Stimulated activated CD4-positive, alpha-beta T cell treated with anti-CD3 and anti-CD28 coated beads, Interleukin-4, amount 100 ng/mL, for 24 hours (primary cell): ENCODE measurements at places on chromosomes 12 and 14.
A peak's percentile ranks its signal among the peaks of the same experiment; 100 is the strongest.

GRCh38 chr14:76666746-76667145, 94.5 kb upstream of the VASH1 start:
- no peak for DNase-seq

DNA sequence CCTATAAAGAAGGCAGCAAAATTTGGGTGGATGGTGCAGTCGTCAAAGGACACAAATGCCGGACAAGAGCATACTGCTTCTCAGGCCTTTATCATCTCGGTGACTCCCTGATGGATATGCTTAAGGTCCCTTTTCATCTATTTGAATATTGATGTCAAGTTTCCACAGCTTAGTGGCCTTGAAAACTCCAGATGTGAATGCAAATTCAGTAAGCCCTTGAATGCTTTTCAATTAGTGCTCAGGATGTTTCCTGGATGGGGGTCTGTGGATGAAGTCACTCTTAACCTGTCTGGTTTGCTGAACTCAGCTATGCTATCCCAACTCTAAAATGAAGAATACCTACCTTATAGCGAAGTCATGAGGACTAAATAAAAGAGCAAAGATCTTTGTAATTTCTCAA, 10.7 kb downstream of the REM2 start:
- no peak for DNase-seq

GRCh38 chr12:131051155-131051473, 97.4 kb downstream of the ADGRD1 start:
- no peak for DNase-seq

DNA sequence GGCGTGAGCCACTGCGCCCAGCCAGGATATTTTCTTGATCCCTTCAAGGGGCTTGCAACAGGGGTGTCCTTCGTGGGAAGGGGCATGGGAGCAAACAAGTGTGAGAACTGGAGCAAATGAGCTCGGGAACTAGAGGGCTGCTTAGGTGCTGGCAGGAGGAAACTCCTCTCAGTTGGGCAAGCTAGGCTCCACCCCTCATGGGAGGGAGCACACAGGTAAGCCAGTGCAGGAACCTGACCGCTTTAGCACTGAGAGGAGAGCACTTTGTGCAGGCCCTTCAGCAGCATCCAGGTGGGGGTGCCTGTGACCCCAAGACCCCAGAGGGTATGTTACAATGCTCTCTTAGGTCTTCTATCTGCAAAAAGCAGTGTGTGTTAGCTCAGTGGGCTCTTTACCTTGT, 755.4 kb upstream of the MDGA2 start:
- no peak for DNase-seq

DNA sequence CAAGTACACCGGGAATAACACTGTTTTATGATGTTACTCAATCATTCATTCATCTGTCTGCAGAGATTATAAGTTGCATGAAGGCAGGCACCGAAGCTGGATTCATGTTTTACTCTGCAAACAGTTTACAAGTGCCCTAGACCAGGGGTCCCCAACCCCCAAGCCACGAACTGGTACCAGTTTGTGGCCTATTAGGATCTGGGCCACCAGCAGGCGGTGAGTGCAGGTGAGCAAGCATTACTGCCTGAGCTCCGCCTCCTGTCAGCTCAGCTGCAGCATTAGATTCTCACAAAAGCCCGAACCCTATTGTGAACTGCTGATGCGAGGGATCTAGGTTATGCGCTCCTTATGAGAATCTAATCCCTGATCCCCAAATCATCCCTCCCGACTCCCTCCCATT, 38.1 kb upstream of the PLXNC1 start:
- no peak for DNase-seq

DNA sequence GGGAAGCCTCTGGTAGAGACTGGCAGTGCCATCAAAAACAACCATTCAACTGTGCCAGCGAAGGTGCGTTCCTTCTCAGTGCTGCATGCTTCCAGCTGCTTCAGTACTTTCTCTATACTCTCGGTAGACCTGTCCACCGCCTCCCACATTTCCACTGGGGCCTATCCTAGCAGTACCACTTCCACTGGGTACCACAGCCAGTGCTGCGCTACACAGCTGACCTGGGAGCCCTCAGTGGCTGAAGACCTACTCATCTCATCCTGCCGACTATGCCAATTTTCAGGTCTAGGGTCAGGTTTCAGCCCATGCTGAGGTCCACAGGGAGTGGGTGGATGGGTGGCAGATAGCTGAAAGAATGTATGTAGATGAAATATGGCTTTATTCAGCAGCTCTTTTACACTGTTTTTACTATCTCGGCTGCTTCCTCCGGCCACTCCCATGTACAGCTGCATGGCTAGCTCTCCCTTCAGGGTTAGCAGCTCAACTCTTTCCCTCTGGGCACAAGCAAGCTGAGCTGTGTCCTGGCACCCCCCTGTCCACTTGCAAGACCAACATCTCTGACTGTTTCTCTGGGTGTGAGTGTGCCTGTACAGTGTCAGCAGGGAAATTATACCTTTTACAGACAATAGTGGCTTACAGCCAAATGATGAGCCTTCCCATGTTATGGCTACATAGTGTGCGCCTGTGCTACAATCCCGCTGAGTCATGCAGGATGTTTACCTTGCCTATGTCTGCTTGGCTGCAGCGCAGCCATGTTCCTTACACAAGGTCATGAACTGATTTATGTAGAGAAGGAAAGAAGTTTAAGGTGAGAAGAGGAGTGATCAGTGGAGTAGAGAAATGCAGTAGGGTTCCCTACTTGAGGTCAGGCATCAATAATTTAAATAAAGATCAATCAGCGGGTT, 125.7 kb upstream of the DDHD1 start:
- DNase-seq, result no peak

DNA sequence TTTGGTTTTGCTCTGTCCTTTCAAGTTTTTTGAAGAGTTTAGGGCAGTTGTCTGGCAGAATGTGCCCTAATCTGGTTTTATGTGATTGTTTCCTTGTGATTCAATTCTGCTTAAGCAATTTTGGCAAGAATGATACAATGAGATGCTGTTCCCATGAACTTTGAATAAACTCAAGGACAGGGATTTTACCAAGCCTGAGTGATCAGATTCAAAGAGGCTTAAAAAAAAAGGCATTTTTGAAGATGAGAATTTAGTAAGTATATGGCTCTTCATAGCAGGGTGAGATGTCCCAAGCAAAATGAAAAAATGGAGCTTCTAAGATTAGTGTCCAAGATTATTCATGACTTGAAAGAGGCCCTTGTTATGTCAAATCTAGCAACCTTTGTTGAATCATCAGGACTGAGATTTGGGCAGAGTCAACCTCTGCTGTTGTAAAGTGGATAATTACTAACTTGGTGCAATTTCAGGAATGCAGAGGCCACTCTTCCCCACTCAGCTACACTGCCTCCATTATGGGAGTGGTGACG, 180.6 kb upstream of the NUDT4 start:
- DNase-seq, result no peak

GRCh38 chr12:39627914-39628313, 8.3 kb upstream of the ABCD2 start:
- no peak for DNase-seq

DNA sequence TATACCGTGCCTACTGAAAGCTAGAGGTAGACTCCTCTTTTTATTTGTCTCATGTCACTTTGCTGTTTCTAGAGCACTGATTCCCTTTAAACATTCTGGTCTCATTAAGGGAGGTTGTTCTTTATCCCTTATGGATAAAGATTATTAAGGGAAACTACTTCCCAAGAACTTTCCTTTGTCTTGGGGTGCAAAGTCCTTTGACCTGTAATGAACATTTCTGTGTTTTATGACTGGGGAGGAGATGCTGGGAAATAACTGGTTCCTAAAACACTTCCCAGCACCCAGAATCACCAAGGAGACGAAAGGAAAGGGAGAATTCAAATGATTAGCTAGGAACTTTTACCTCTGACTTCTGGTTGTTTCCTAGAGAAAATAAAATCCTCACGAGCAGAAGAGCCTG, 63.2 kb upstream of the ACTN1 start:
- DNase-seq, result no peak

DNA sequence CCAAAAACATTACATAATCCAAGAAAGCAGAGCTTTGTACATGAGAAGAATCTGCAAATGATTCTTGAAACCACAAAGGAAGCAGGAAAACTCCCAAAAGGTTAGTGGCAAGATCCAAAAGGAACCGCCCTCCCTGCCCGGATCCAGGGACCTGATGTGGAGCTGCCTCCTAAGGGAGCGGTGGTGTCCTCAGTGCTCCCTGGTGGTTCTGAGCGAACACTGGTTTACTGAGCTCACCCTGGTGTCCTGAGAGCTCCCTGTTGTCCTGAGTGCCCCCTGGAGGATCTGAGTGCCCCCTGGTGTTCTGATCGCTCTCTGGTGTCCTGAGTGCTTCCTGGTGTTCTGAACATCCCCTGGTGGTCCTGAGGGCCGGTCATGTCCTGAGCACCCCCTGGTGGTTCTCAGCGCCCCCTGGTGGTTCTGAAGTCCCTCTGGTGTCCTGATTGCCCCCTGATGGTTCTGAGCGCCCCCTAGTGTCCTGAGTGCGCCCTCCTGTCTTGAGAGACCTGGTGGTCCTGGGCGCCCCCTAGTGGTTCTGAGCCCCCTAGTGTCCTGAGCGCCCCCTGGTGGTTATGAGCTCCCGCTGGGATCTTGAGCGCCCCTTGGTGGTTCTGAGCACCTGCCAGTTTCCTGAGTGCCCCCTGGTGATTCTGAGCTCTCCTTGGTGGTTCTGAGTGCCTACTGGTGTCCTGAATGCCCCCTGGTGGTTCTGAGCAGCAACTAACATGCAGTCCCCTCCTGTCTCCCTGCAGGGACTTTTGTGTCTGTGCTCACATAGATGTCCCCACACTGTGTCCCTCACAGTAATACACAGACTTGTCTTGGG, 891.1 kb downstream of the TMEM121 start:
- peak; percentile 92 for DNase-seq

DNA sequence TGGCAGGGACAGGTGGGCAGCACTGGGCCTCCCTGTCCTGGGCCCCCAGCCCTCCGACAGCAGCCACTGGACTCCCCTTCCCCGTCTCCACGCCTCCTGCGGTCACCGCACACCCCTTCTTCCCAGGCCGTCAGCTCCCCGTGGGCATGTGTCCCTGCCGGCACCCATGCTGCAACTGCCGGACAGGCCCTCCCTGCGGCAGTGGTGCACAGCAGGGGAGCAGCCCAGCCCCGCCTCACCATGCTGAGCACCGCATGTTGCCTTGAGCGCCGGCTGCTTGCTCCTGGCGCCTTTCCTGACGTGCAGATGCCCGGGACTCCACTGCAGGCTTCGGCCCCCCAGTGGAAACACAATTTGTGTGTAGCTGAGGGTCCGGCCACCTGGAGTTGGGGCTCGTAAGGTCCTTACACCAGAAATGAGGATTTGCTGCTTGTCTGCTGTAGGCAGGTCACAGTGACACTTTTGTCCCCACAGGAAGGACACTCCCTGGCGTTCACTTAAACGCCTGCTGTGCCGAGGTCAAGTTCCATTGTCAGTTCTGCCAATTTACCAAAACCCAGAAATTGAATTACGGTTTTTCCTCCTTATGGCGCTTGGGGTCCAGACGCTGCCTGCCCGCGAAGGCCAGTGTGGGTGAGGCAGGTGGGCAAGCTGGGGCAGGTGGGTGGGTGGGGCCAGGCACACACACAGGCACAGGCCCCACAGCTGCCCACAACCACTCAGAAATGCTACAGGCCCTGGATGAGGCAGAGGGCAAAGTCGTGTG, 28.2 kb upstream of the MMP17 start:
- DNase-seq, result no peak

GRCh38 chr14:99718811-99719192, 34.7 kb downstream of the CYP46A1 start:
- no peak for DNase-seq

- DNase-seq, result no peak
These were observed 51.6 kb upstream of the RIC8B start for GRCh38 chr12:106722837-106723236.

- DNase-seq, result no peak
These were observed 13.7 kb downstream of the ATG2B start for GRCh38 chr14:96349286-96350075.

- DNase-seq, result no peak
These were observed 12.7 kb upstream of the TBX3 start for GRCh38 chr12:114696443-114697242.

GRCh38 chr12:106709068-106709511, 65.4 kb upstream of the RIC8B start:
- no peak for DNase-seq

DNA sequence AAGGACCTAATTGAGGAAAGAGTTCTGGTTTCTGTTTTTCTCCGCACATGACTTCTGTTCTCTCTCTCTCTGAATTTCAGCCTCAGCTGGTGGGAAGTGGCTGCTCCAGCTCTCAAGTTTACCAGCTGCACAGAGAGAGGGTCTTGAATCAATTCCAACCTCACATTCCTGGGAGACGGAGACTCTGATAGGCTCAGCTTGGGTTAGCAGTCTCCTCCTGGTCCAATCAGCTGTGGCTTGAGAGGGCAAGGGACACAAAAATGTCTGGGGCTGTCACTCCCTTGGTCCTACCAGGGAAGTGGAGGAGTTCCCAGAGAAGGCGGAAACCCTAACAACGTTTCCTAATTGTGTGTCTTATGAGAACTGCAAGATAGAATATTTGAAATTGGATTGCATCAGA, 7.0 kb downstream of the CCDC63 start:
- no peak for DNase-seq

GRCh38 chr14:100894416-100894815, 9.1 kb downstream of the RTL1 start:
- no peak for DNase-seq

DNA sequence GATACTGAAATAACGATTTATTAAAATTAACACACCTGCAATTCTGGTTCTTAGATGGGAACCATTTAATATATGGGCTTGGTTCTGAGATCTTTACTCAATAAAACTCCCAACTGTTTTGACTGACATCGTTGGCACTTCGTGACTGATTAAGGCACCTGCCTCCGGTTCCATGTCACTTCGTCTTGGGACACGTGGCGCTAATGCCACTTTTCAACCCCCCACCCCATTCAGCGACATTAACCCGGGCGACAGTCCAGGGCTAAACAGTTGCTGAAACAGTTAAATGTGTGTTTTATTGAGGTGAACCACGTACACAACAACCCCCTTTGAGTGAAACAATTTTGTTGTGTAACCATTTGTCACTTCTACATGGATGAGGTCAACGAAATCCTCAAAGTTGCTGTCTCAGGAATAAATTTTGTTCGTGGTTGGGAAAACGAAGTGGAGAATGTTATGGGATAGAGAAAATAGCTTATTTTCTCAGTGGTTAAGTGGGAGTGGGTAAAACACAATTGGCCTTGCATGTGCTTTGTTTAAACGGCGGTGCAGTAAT, 9.9 kb upstream of the SLC38A2 start:
- no peak for DNase-seq

DNA sequence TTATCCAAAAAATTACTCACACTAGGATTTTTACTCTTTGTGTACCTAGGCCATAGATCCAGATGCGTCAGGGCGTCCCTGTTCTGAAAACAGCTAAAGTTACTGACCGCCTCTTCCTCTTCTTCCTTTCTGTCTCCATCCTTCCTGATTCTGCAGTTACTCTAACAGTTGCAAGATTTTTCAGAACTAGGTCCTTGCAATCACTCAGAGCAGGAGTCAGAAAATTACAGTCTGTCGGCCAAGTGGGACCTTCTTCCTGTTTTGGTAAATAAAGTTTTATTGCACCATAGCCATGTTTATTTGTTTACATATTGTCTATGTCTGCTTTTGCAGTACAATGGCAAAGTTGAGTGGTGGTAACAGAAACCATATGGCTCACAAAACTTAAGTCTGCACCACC, 25.6 kb upstream of the FGF6 start:
- DNase-seq, result no peak

- no peak for DNase-seq
These were observed 27.4 kb downstream of the BCL2L14 start for GRCh38 chr12:12097891-12098690.

- DNase-seq, result no peak
These were observed 51.3 kb downstream of the SERPINA3 start for GRCh38 chr14:94663538-94663937.

- DNase-seq, result no peak
These were observed 34.1 kb downstream of the TRMT5 start for GRCh38 chr14:60946773-60947172.
